ENCODE measurements at places on chromosomes 1 and 21.

GRCh38 chr1:181499825-181500224, 16.5 kb downstream of the CACNA1E start:
- no peak for DNase-seq

DNA sequence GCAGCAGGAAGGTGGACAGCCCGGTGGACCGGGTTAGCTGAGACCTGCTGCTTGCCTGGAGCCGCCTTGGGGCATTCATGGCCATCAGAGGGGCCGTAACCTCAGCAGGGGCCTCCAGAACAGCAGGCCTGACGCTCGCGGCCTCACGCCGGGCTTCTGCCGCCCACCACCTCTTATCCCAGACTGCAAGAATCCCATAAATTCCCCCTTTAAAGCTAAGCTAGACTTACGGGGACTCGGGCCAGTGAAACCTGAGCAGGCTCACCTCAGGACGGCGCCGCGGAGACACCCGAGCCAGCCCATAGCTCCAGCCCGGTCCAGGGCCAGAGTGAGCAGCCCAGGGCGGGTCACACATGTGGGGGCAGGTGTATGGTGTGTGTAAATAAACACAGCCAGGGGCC, 132.3 kb downstream of the GLIS1 start:
- no peak for DNase-seq

- DNase-seq, result no peak
These were observed 9.8 kb upstream of the ANKRD35 start for GRCh38 chr1:145895471-145895870.

DNA sequence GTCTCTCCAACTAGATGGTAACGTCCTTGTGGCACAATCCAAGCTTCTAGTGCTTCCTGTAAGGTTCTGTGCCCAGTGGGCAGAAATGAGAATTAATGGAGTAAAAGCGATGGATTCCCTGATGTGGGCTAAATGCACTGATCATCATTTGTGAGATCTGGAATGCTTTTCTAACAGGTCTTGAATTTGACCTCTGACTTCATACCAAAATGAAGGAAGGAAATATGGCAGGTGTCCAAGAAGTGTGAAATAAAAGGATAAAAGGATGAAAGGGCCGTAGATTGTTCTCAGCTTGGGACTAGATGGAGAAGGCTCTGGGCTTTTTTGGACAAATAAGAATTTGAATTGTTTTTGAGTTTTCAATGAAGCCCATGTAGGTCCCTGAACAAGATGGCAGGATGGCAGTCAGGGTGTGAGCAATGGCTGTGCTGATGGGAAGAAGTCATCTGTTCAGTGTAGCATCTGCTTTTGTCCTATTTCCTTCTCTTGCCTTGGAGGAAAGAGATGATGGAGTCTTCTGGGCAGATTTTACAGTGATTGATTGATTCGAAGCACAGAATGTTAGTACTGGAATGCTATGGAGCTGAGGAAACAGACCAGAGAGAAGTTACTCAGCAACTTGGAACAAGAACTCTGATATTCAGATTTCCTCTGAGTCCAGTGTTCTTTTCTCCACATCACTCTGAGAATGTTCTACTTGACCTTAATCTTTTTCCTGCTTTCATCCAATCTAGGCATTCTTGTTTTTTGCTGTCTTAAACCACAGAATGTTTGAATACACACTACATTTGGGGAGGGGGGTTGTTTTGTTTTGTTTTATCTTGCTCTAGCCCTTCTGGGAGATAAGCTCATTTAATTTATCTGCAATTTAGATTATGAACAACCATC, 286.0 kb downstream of the HLX start:
- DNase-seq, result no peak

DNA sequence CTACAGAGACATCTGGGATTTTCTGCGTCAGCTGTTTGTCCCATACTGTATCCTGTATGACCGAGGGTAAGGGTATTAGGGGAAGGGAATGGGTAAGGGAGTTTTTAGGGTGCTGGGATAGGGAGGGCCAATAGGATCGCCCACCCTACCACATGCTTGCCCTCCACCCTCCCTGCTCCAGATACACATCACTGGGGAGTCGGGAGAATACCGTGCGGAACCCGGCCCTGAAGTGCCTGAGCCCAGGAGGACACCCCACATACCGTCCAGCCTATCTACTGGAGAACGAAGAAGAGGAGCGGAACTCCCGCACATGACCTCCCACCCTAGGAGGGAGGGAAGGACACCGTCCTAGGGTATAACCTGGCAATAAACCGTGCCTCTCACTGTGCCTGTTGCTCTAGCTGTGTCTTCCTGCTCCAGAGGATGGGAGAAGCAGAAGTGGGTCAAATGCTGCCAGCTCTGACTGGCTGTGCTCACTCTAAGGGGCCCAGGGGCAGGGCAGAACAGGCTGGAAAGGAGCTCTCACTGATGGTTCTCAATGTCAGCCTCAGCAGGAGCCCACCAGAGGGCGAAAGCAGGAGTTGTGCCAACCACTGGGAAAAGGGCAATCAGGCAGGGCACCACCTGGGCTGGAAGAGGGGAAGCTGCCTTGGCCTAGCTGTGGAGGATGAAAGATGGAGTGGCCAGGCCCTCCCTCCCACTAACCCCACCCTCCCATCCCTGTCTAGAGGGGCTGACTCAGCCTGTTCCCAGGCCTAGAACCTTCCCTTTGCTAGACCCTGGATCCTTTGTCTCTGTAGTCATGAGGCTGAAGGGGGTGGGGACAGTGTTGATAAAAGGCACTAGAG, 440 bp upstream of the LENEP start:
- DNase-seq, result no peak

GRCh38 chr1:3662080-3662671, 9.9 kb downstream of the TP73 start:
- DNase-seq, result no peak

DNA sequence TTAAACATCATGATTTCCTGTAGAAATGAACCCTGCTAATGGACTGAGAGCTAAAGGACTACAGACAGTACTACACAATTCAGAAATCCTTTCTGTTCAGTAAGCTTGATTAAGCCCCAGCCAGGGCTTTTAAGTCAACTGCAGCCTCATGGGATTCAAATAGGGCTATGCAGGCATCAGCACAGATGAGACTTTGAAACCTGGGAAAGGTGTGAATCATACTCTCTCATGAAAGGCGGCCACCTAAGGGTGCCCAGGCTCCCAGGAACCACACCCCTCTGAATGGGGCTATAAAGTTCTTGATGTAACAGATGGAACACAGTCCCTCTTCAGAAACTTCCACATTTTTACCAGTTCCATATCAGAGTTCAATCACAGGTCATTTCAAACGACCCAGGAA, 7.6 kb downstream of the SIPA1L2 start:
- DNase-seq, result no peak

All from hypothalamus (tissue), 51 donors.